Activated T-cell treated with anti-CD3 and anti-CD28 coated beads for 4 hours (primary cell): ENCODE measurements at places on chromosomes 12 and 14.

DNA sequence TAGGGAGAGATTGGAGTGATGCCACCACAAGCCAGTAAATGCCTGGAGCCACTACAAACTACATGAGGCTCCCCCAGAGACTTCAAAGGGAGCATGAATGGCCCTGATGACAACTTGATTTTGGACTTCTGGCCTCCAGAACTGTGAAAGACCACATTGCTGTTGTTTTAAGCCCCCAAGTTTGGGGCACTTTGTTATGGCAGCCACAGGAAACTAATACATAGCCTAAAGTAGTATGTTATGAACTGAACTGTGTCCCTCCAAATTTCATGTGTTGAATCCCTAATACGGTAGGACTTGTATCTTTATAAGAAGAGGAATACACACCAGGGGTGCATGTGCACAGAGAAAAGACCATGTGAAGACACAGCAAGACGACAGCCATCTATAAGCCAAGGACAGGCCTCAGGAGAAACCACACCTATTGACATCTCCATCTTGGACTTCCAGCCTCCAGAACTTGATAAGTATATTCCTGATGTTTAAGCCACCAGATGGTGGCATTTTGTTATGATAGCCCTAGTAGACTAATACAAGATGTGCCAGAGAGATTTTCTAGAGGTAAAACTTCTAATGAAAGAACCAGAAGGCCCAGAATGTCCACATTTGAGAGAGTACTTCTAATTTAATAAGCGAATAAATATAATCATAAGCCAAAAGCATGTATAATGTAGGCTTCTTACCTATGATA lies 127.1 kb upstream of the BMP4 start:
- no peak for DNase-seq

- DNase-seq: no peak
These were observed 223.8 kb downstream of the DACT1 start for GRCh38 chr14:58861586-58861985.

DNA sequence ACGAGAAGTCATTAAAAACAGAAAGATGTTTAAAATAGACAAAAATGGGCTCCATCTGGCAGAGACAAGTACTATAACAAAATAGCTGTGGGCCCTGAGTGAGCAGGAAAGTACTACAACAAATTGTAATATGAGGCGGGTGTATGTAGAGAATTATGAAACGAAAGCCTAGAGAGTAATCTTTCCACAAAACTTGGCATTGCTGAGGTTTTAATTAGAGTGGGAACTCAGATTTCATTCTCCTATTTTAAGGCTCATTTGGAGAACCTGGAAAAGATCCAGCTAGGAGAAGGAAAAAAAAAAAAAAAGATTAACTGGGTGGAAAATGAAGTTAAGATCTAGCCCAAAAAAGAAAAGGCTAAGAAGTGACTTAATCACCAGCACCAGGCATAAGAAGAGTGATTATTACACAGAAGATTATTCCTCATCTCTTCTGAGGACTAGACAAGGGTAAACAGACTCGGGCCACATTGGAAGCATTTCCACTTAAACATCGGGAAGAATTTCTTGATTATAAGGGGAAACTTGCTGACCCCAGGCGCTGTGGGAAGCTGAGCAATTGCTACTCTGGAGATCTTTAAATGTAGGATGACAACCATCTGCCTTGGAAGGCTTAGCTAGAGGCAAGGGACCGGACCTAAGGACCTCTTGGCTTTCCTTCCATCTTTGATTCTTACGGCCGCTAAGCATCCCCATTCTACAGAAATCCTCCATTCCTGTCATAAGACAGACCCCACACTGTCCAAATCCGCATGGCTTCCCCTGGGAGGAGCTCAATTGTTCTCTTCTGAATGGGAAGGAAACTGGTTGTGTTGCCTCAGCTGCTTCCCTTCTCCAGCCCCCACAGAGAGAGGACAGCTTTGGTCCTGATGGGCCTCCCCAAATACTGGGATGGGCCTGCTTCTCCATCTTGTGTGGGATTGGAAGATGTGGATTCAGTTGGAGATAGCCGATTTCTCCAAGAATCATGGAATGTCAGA lies 40.6 kb downstream of the IGF1 start:
- DNase-seq: no peak

- no peak for DNase-seq
These were observed 26.9 kb downstream of the TBX3 start for GRCh38 chr12:114656906-114657596.

- no peak for DNase-seq
These were observed 26.7 kb downstream of the C12orf75 start for GRCh38 chr12:105357162-105357691.

DNA sequence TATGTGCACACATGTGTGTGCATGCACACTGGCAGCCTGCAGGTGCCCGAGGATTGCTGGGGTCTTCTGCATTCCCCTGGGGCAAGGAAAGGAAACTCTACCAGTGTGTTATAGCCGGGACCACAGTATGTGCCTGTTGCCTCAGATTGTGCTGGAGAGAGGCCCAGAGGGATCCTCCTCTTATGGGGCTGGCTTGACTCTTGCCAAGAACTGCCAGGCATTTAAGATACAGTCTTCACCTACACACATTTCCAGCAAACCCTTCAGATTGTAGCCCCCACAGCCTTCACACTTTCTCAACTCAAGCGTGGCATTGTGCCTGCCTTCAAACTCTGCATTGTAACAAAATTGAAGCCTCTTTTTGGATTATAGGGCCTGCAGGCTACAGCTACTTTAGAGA lies 176.7 kb upstream of the DYRK2 start:
- no peak for DNase-seq
